Common myeloid progenitor, CD34-positive (primary cell): ENCODE measurements at places on chromosomes 2 and 18.

DNA sequence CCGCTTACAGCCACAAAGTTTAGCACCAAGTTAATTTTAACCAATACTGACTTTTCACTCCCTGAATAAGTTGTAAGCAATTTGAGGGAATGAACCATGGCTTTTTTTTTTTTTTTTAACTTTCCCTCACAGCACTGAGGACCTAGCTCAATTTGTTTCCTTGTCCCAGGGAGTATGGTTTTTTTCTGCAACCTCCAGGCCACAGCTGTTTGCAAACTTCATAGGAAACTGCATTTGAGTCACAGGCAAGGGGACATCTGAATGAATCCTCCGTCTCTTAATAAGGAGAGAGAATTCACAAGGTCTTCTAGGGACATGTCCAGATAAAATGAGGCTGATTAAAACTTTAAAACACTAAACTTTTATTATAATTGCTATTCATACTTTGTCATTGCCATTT is 181.5 kb downstream of the GFPT1 start:
- no peak for DNase-seq

DNA sequence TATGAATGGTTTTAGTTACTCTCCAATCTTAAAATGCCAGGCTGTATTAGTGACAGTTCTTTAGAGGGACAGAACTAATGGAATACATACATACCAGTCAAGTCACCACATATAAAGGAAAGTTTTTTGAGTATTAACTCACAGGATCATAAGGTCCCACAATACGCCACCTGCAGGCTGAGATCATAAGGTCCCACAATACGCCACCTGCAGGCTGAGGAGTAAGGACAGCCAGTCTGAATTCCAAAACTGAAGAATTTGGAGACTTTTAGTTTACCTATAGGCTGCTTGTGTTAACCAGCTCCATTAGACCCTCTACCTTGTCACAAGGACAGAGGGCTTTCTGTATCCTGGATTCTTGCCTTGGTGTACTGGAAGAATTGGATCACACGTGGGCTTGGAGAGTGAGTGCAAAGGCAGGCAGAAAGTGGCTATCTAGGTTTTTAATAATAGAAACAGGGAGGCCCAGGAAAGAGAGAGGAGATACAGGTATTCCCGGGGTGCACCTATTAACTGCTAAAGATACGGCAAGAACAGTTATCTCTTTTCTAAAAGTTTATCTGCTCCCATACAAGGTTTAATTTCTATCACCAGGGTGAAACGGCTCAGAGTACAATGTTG is 234.9 kb upstream of the CYRIA start:
- peak; percentile 70 for DNase-seq

DNA sequence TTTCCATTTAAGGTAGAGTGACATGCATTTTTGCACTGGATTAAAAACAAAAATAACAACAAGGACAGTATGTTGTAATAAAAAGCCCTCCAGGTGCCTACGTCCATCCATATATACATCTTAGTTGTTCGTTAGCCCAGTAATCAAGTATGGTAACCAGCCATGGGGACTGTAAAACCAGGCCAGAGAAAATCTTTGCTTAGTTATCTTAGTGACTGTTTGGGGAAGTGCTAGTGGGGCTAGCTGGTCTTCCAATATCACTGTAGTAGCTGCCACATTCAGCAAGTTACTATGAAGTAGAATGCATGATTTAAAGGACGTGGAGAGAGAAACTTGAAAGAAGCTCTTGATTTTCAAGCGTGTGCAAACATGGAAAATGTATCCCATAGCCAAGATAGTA is 95.9 kb upstream of the STON1 start:
- DNase-seq: no peak

DNA sequence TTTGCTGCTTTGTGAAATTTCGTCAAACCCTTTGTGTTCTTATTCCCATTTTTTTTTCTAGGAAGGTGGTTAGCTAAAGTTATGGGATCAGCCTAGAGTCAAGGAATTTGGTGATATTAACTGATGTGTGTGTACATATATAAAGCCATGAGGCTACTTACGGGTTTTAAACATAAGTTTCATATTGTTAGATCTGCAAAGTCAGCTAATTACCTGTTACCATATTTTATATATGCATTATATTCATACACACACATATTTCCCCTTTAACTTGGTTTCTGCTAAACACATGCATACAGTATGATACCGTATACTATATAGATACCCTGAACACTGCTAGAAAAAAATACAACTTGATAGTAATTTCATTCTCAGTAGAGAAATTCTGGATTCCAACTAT is 241.0 kb downstream of the NYAP2 start:
- no peak for DNase-seq
